ENCODE measurements at places on chromosomes 5 and 9.
A peak's percentile ranks its signal among the peaks of the same experiment; 100 is the strongest.

- no peak for DNase-seq
Measured at GRCh38 chr9:88544245-88544644, 9.3 kb downstream of the NXNL2 start.

DNA sequence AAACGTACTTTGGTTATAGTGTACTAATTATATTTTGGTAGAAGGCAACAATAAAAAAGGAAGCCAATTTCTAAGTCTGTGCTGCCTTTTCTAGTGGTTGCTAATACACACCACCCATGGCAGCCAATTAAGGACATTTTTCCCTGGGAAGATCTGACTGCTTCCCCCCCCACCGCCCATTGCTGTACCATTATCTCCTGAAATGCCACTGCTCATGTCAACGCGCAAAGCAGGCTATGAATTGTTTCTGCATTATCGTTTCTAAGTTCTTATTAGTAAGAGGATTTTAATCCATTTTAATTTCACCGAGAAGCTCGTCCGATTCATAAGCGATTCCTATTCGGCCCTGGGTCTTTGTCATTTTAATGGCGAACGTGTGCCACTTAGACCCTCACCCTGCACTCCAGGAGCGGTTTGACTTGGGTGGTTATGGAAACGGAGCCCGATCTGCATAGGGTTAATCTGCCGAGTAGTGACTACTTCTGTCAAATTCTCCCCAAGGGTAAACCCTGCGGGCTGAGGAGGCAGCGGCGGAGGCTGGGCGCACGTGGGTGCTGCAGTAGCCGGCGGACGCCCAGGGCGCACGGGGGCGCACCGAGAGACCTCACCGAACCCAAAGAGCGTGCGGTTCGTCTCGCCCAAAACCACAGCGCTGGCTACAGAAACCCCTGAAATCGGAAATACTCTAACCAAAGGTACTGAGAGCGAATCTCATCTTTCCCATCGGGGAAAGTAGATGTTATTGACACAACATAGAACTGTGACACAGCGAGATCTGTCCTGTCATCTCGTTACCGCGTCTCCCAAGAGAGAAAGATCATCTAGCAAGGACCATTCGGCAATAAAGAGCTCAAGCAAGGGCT lies 55.8 kb upstream of the SHC3 start:
- DNase-seq: no peak

DNA sequence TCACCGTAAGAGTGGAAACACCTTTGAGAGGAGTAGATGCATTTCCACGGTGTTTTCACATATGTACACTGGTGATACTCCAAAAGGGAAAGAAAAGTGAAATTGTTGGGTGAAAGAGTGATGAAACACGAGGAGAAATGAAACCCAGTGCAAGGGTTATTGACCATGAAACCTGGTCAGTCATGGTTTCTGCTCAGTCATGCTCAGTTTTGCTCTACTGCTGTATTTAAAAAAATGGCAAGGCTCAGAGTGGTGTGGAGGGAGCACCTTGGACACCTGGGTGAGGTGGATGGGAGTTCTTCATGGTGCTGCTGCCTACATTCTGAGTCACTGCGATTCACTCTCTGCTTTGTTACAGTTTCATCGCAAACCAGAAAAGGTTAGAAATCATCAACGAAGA lies 32.3 kb downstream of the NTRK2 start:
- DNase-seq: no peak

GRCh38 chr9:124257844-124258606 lies at the start of gene NEK6:
TSS of gene NEK6 (plus strand) at chr9:124257949. CDS start at chr9:124301965, 44,016 bp downstream.
- DNase-seq: peak; percentile 52

GRCh38 chr5:5523066-5523505 lies 100.6 kb downstream of the ICE1 start:
- peak; percentile 16 for DNase-seq

DNA sequence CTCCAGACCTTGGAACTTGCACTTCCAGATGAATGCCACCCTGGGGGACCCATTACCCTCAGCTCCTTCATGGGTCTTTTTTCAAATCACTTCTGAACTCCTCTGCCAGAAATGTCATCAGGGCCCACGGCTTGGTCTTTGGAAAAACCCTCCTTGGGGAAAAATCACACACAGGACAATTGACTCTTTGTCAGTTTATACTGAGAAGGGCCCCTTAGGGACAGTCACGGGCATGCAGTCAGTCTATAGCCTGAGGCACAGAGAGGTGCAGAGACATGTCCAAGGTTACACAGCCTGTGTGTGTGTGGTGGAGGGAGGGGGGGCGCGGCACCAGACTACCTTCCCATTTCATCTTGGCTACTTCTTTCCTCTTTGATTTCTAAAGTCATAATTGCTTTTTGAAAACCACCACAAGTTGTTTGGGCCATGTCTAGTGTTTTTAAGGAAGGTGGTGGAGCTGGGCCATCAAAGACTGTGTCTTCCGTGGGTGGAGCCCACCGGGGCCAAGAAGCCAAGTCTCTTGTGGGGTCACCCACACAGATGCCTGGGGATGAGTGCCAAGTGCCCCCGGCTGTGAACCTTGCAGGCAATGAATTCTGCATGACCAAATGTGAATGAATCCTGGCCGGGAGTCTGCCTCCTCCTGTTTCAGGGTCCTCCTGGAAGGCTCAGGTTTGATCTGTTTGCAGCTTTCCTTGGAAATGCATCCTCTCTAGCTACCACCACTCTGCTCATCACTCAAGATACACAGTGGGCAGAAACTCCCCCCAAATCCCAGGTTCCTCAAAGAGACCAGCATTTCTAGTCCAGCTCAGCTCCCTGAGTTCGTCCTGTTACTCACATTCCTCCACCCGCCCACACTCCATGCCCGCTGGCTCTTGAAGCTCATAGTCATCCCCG lies 200.1 kb upstream of the TBC1D2 start:
- no peak for DNase-seq

DNA sequence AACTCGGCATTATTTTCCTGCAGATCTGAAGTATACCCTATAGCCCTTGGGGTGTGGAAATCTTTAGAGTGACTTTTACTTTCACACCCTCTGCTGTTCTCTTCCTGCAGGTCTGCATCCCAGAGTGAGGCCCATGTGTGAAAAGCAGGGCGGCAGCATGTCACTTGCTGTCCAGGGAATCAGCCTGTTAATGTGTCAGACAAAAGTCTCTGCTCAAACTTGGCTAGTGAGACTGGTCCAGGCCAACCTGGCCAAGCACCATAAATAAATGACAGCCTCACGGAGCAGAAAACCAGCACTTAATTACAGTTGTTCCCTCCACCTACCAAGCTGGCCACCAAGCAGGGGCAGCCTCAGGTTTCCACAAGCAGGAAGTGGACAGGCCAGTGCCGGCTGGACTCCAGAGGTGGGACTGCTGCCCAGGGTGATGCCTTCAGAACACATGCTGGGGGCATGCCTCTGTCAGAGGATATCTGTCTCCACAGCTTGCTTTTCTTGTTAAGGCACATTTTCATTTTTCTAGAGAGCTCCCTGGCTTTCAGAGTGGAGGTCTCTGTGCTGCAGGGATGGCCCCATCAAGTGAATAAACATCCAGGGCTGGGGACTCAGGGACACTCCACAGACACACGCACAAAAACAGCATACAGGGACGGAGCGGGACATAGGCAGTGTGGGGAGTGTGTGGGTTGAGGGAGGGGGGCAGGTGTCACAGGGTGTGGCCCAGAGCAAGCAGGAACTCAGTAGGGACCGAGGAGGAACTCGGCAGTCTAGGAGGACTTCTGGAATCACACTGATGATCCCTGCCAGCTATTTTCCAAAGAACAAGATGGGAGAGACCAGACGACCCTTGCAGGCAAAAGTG lies 243.8 kb upstream of the IRX1 start:
- no peak for DNase-seq

GRCh38 chr9:2271426-2271825 lies 256.3 kb downstream of the SMARCA2 start:
- DNase-seq: no peak

Measured in memory B cell (primary cell).